ENCODE measurements at places on chromosomes 16 and 17.

GRCh38 chr17:50426814-50427787 is 1.1 kb downstream of the ACSF2 start:
- DNase-seq: no peak

DNA sequence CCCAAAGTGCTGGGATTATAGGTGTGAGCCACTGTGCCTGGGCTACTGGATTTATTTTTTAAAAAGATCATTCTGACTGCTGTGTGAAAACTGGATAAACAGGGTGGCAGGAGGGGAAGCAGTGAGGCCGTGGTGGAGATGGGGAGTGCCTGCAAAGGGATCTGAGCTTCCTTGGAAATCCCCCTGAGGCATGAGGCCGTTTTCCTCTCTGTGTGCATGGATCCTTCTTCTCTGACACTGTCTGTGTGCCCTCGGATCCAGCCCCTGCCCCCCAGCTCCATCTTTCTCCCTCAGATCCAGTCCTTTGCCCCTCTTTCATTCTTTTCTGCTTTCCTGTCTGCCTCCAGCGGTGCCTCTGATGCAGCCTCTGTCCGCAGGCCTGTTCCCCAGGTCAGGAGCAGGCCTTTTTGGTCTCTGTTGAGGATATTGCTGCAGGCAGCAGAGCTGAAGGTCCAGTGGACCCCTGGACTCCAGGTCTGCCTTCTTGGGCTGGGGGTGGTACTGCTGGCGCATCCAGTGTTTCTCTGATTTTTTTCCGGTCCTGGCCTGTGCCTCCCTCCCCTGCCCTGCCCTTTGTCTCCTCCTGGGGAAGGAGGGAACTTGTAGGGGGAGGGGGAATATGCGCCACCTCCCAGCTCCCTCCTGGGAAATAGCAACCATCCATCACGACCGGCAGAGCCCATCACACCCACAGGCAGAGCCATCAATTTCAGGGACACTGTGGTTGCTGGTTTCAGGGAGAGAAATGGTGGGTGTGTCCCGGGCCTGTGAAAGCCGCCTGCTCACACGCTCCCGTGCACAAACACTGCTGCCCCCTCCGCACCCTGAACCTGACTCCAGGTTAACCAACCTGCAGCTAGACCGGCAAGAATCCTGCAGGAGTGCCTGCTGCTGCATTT is 17.0 kb downstream of the MGAT5B start:
- no peak for DNase-seq

DNA sequence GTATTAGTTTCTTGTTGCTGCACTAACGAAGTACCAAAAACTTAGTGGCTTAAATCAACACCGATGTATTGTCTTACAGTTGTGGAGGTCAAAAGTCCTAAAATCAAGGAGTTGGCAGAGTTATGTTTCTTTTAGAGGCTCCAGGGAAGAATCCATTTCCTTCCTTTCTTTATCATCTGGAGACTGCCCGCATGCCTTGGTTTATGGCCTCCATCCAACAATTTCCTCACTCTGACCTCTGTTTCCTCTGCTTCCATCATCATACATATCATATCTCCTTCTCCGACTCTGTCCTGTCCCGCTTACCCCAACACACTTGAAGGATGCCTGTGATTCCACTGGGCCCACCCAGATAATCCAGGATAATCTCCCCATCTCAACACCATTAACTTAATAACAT is 627.8 kb downstream of the KCNJ2 start:
- DNase-seq: no peak

DNA sequence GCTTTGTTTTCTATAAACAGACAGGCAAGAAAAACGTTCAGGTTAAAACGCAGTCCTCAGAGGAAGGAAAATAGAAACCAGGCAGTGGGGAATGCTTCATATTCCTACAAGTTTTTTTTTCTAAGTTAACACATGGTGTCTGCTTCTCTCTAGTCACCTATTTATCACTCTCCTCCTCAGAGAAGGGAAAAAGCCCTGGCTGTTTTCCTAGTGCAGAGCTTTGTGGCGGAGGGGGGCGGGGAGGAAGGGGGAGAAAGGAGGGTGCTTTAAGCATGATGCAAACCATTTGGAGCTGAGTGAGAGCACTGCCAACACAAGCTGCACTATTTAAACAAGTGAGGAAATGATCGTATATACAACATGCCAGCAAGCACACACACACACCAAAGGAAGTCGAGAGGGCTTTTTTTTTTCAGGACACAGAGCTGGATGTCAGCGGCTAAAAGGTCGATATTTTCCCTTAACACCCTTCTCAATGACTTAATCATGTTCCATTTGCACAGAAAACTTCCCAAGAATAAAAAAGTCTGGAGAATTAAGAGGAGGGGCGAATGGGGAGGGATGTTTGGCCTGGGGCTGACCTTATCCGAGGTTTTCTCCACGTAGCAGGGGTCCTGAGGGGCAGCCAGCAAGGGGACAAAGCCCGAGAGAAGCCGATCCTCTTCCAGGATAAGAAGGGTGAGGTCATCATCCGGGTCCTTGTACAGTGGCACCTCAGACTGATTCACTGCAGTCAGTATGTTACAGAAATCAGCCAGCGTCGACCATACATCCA is 117.4 kb downstream of the HIC1 start:
- peak; percentile 94 for DNase-seq

- no peak for DNase-seq
These were observed 19.9 kb upstream of the ZC3H18 start for GRCh38 chr16:88550246-88550661.

- no peak for DNase-seq
These were observed 148.4 kb downstream of the TOX3 start for GRCh38 chr16:52398491-52398960.

- DNase-seq: no peak
These were observed 7.4 kb downstream of the PRCD start for GRCh38 chr17:76547183-76547641.

DNA sequence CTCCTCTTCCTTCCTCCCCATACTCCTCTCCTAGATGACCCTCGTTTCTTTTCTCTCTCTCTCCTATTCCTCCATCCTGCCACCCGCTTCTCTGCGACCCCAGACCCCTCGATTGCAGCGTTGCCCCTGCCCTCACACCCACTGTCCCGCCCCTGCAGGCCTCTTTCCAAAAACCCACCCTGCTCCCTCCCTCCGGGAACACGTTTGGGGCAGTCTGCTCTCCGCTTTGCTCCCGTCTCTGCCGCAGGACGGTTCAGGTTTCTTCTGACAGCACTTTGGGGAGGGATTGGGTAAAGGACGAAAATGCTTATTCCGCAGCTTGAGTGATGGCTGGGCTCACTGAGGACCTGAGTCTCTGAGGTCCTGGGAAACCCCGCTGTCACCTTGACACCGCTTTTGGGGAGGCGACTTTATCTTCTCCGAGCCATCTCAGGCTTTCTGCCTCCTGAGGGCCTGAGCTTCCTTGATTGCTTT is 690 bp downstream of the NDE1 start:
- no peak for DNase-seq

DNA sequence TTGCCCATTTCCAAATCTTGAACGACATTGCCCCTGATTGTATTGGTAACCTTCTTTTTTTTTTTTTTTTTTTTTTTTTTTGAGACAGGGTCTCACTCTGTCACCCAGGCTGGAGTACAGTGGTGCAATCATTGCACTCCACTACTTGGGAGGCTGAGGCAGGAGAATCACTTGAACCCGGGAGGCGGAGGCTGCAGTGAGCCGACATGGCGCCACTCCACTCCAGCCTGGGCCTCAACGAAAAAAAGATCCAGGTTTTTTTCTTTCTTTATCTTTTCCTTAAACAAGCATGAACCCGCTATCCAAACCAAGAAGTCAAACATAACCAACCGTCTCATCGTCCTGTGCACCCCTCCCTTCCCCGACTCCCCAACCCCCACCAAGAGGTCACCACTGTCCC is 47.6 kb upstream of the RPH3AL start:
- DNase-seq: no peak

DNA sequence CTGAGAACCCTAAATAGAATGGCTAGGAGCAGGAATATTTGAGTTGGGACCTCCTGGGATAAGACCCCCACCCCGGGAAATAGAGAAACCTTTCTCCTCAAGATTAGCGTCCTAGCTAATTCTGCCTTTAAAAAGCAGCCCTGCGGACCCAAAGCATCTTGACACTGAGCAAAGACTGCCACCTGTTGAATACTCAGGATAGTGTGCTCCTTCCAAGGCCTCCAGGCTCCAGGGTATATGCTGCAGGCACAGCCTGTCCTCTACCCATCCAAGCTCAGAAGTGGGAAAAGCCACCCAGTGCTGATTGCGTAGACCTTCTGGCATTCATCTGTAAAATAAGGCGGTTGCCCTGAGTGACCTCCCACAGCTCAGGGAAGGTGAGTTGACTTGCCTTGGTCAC is 456.2 kb upstream of the DYNLRB2 start:
- peak; percentile 37 for DNase-seq

- no peak for DNase-seq
These were observed 8.3 kb downstream of the FLCN start for GRCh38 chr17:17228521-17229279.

GRCh38 chr16:88697831-88698615 is 8.2 kb downstream of the RNF166 start:
- DNase-seq: no peak

All from astrocyte of the cerebellum (primary cell).